Nephron progenitor cell (in vitro differentiated cells): ENCODE measurements at places on chromosomes 12 and 14.

DNA sequence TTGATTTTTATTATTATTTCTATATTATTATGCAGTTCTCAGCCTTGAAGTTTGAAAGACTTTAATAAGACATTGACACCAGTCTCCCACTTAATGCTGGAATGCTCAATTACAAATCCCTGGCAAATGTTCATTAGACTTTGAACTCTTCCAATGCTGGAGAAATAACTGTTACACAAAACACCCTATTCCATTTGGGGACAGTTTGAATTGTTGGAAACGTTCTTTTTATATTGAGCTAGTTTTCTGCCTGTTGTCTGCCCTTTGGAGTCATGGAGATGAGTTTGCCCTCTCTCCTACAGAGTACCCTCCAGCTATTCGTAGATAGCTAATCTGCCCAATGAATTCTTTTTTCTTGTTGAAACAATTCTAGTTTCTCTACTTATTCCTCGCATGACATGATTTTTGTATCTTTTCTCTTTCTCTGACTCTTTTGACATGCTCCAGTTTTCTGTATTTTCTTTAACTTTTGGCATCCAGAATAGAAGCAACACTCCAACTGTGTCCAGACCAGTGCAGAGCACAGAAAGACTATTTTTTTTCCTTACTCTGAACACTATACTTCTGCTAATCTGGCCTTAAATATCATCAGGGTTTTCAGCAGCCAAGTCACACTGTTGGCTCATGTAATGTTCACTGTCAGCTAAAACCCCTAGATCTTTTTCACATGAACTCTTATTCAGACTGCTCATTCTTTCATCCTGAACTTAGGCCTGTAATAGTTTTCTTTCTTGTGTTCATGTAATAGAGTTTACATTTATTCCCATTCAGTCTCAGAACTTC lies 379.3 kb downstream of the RAD51B start:
- DNase-seq: no peak

DNA sequence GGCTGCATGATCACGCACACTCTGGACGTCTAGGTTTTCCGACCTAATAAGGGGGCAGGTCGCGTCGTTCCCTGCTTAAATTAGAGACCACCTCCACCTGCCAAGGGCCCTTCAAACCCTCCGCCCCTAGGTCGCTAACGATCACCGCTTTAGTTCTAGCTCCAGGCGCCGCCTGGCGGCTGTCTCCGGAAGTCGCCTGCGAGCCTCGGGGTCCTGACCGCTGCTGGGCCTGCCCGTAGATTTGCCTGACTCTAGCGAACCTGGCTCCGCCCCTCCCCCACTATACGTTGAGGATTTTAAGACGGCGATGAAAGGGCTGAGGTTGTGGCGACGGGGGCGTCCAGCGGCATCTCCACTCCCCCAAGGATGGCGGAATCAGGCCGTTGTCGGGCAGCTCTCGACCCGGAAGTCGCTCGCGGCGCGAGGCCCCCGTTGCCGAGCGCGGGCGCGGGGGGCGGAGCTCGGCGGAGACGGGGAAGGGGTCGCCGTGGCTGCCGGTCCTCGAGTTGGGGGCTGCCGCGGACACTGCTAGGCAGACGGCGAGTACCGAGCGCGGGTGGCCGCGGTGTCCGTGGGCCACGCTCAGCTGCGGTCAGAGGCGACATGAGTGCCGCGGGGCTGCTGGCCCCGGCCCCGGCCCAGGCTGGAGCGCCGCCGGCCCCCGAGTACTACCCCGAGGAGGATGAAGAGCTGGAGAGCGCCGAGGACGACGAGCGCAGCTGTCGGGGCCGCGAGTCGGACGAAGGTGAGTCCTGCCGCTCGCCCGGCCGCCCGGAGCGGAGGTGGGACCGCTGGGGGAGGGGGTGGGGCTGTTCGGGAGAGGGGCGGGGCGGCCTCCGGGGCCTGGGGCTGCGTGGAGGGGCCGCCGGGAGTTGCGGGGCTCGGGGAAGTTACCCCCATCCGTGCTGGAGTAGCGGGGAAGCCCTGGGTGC lies at the start of gene SUDS3:
Gene SUDS3, plus strand, starts transcription at position 467 of the 932 bp plus-strand sequence. Its CDS starts 137 bp downstream, at position 604.
- DNase-seq: peak; percentile 95

- no peak for DNase-seq
Measured at GRCh38 chr14:98189944-98190343, 1082.1 kb downstream of the BCL11B start.

- no peak for DNase-seq
Measured at GRCh38 chr14:98385851-98386250, 886.1 kb downstream of the BCL11B start.

- no peak for DNase-seq
Measured at GRCh38 chr14:105865904-105866840, 339.8 kb downstream of the TMEM121 start.

DNA sequence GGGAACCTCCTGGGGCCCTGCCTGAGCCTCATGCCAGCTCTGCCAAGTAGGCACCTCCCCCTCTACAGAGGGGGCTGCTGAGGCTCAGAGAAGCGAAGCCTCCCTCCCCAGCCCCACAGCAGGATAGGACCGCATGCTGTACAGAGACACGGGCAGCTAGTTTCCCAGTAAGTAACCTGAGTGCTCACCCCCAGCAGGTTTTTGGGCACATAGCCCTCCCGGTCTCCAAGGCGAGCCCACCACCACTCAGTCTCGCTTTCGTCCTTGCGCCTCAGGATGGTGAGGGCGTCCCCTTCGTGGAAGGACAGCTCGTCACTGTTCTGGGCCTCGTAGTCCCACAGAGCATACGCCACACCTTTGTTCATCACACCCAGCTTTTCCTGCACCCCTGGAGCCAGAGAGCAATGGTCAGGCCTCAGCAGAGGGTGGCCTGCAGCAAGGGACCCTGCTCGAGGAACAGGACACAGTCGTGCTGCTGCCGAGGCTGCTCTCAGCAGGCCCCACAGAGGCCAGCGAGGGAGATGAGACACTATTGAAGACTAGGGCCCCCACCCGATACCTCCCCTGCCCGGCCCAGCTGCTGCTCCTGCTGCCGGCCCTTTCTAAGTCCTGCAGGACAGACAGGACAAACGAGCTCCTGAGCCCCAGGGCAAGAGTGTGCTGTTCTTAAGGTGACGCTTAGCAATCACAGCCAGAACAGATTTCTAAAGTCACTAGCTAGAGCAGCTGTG lies 20.4 kb downstream of the ZFYVE21 start:
- DNase-seq: no peak

DNA sequence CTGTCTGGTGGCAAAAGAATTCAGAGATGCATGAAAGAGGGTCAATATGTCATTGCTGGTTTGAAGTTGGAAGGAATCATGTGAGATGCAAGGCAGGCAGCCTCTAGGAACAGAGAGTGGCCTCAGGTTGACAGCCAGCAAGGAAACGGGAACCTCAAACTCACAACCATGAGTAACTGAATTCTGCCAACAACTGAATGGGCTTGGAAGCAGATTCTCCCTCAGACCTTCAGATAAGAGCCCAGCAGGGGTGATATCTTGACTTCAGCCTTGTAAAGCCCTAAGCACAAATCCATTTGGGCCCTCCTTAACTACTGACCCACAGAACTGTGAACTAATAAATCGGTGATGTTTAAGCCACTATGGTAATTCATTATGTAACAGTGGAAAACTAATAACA lies 35.8 kb downstream of the USP15 start:
- DNase-seq: no peak

DNA sequence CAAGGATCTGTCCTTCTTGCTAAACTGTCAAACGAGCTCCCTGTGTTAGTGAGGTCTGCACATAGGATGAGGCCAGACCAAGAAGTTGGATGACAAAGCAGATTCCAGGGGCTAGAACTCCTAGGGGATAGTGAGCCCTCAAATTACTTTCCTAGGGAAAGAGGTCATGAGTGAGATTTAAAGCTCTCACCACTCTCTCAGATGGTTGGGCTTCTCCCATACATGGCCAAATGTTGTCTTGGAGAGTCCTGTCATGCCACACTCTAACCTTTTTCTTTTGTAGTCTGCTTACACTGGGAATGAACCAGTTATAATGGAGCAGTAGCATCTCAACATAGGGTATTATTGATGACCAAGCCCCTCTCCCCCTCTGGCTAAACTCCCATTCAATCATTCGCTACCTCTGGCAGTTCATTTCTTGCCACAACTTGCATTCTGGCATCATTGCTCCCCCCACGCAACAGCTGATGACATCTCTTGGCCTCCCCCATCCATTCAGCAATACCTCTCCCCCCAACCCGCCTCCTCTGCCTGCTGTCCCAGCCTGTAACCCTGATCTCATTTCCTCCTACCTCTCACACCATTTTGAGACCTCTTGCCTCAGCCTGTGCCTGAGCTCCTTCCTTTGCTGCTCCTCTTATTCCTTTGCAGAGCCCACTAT lies 64.7 kb upstream of the CISTR start:
- DNase-seq: no peak

DNA sequence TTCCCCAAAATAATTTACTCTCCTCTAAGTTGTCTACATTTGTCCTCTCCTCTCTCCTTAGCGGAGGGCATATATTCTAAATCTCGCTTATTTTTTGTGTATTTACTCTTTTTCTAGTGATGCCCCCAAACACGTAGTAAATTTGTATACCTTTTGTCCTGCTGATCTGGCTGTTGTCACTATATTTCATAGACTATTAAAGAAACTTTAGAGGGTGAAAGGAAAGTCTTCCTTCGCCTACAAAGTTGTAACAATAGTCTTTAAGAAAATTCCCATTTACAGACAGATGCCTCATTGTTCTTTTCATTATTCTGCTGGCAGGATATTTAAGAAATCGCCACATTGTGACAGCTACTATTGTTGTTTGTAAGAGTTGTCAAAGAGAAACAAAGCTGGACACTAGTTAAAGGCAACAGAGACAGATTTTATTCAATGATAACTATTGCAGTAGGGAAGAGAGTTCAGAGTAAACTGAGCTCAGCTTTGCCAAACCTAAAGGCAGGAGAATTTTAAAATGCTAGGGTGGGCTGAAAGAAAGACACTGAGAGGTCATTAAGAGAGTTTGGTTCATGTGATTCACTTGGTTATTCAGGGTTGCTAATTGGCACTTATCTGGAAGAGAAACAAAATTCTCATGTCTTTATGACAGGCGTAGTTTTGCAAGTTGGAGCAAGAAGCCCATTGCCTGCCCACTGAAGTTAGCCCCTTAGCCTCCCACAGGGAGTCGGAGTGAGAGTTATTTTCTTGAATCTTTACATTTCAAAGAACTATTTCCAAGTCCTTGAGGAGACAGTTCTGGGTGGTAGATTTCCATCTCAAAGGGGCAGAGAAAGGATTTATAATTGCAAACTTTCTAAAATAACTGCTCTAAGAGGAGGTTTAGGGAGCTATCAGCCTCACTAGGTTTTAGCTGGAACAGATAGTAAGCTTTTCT lies 1272.5 kb upstream of the SEL1L start:
- DNase-seq: no peak

DNA sequence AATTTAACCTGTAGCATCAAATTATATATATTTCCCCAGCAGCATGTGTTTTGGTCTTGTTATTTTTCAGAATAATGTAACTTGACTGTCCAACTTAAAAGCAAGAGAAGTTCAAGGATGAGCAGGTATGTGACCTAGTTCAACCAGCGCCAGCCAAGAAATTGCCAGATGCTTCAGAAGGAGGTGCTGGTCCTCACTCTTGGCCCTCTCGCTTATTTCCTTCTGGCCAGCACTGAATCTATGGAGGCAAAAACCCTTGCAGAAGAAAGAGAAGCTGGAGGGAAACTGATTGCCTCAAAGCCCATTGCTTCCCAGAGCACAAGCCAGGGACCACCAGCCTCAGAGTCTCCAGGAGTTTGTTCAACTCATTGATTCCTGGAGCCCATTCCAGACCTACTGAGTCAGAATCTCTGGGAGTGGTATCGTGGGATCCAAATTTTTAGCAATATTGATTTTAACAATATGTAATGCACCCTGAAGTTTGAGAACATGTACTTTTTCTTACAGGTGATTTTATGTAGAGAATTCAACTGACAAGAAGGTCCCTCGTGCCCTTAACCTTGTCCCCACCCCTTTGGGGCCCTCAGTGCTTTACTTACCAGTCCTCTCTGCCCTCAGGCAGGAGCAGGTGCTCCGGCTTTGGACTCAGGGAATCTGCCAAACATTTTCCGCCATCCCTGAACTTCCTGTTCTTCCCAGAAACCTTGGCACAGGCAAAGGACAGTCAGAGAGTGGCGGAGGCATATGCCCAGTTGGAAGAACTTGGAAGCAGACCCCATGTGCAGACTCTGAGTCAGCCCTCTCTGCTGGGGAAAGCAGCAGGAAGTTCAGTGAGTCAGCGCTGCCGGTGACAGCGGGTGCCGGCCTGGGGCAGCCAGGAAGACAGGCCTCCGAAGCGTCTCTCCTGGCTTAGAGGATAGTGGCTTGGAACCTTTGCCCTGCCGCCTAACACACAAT lies 10.4 kb downstream of the BEST3 start:
- peak; percentile 32 for DNase-seq

DNA sequence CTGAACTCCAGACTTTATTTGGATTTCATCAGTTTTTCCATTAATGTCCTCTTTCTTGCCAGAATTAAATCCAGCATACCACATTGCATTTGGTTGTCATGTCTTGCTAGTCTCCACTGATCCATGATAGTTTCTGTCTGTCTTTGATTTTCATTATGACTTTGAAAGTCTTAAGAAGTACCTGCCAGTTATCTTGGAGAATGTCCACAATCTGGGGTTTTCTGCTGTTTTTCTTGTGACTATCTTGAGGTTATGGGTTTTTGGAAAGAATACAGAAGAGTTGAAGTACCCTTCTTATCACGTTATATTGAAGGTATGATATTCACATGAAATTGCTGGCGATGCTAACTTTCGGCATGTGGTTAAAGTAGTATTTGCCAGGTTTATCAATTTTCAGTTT lies 282.3 kb upstream of the PRICKLE1 start:
- DNase-seq: no peak

DNA sequence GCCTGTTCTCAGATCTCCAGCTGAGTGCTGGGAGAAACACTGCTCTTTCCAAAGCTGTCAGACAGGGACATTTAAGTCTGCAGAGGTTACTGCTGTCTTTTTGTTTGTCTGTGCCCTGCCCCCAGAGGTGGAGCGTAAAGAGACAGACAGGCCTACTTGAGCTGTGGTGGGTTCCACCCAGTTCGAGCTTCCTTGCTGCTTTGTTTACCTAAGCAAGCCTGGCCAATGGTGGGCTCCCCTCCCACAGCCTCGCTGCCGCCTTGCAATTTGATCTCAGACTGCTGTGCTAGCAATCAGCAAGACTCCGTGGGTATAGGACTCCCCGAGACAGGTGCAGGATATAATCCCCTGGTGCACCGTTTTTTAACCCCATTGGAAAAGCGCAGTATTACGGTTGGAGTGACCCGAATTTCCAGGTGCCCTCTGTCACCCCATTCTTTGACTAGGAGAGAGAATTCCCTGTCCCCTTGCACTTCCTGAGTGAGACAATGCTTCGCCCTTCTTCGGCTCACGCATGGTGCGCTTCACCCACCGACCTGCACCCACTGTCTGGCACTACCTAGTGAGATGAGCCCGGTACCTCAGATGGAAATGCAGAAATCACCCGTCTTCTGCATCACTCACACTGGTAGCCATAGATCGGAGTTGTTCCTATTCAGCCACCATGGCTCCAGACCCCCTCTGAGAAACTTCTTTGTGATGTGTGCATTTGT lies 650.3 kb upstream of the ALG10B start:
- DNase-seq: no peak

- peak; percentile 35 for DNase-seq
Measured at GRCh38 chr14:34300882-34301734, 160.9 kb downstream of the SPTSSA start.
